Activated naive CD4-positive, alpha-beta T cell treated with anti-CD3 and anti-CD28 coated beads, Interleukin-2, amount 50 U/mL, for 16 hours (primary cell): ENCODE measurements at places on chromosomes 7 and 10.
A peak's percentile ranks its signal among the peaks of the same experiment; 100 is the strongest.

DNA sequence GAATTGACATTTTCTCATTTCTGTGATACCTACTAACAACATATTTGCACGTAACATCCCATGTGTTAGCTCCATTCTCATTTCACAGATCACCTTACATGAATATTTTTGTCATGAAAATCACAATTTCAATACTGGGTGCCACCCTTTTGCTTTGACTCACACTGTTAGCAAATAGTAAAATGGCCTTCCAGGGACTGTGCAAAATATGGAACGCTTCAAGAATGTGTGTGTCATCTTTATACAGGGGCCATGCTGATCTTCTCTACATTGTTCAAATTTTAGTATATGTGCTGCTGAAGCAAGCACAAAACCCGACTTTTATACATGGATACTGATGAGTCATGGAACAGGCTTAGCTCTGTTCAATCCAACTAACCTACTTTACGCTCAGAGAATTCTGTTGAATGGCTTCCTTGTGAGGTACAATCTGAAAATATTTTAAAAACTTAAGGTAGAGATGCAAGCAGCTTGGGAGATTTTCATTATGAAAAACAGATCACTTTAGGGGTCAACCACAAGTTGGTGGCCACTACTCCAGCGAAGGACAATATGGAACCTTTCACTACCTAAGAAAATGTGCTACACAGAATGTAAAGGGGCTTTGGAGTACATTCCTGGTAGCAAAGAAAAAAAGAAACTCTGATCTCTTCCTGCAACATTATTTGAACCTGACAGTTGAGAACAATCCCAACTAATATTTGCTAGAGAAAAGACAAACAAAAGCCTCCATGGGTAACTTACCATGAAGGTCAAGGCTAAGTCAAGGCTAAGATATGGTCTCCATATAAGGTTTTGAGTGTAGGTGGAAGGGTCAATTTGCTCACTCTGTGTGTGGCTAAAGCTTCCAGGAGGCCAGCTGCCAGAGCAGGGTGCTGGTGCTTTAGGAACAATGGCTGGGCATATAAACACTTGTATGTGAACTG, 11.9 kb downstream of the ANKRD26 start:
- no peak for DNase-seq

DNA sequence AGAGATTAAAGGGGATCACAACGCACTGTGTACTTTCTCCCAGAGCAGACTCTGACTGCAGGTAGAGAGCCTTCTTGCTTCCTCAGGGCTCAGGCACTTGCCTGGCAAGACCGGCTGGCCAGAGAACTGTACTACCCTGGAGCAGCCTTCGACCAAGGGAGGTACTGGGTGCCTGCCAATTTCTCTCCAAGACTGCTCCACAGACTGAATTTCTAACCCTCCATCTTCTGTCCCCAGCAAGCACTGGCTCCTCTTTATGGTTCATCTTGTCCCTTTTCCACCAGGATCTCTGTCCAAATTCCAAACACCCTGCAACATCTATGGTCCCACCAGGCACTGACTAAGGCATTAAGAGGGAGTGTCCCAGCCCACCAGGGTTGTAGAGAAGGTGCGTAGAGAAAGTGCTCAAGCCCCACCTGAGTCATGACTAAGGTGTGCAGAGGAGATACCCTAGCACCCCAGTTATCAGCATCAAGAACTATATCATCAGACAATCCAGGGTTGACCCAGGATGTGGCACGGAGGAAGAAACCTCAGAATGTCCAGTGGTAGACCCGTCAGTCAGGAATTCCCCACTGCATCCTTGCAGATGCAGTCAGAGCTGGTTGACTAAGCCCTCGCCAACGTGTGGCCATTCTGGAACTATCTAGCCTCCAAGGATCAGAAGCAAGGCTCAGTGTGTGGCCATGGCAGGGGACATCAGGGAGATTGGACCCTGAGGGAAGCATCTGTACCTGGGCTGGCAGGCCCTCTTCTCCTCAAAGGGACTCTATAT, 60.9 kb upstream of the CAMK2B start:
- no peak for DNase-seq

- DNase-seq: no peak
Observed at GRCh38 chr10:104170610-104171254, 48.8 kb downstream of the SFR1 start.

DNA sequence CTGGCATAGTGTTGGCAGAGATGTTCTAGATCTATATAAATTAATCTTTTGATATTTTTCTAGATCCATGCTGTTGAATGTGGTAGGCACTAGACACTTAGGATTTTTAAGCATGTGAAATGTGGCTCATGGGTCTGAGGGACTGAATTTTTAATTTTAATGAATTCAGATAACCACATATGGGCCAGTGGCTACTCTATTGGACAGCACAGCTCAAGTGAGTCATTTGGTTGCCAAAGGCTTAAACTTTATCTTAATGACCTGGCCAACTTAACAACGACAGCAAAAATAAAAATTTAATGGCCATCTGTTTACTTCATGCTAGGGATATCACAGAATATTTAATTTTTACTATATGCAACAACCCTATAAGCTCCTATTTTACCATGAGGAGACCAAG, 61.4 kb downstream of the CDK14 start:
- DNase-seq: no peak

DNA sequence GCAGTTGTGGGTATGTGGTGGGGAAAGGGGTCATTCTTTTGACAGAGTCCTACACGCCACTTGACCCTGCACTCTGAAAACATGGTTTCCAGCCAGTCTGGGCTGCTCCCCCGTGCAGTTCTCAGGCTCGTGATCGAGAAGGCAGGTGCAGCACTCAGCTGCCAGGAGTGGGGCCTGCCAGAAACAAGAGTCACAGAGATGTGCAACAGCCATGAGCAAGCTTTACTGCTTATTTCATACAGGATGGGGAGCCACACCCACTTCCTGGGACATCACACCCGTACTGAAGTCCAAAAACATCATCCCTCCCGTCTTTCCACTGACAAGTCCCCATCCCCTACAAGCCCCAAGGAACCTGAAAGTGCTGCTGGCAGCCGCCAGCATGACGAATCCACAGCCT, 9.3 kb downstream of the ATG9B start:
- peak; percentile 40 for DNase-seq

- no peak for DNase-seq
Observed at GRCh38 chr7:115359119-115359518, 437.2 kb downstream of the MDFIC start.

GRCh38 chr7:117124591-117125220, 171.4 kb downstream of the ST7 start:
- peak; percentile 37 for DNase-seq

GRCh38 chr7:6306471-6306870, 34.0 kb upstream of the CYTH3 start:
- DNase-seq: no peak

GRCh38 chr7:31853380-31853779, 166.4 kb downstream of the PPP1R17 start:
- DNase-seq: no peak

DNA sequence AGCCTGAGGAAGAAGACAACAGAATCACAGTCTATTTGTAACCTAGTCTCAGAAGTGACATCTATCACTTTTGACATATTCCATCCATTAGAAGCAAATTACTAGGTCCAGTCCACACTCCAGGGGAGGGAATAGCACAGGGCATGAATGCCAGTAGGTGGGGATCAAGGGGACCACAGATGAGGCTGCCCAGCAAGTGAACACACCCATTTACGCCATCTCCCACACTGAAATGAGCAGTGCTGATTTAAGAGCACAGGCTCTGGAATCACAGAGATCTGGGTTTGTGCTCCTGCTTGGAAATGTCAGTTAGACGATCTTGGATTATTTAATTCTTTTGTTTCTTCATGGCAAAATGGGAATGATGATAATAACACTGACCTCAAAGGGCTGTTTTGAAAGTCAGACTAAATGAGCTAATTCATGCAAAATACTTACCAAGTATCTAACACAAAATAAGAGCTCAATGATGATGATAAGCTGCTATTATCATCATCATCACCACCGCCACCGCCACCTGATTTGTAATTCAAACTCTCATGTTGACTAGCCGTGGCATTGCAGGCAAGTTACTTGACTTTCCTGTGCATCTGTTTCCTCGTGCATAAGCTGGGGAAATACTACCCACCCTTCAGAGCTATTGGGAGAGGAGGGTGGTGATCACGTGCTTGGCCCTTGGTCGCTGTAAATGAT, 138.9 kb upstream of the KLF14 start:
- DNase-seq: no peak

- DNase-seq: no peak
Observed at GRCh38 chr10:97673736-97674525, 13.1 kb downstream of the AVPI1 start.

DNA sequence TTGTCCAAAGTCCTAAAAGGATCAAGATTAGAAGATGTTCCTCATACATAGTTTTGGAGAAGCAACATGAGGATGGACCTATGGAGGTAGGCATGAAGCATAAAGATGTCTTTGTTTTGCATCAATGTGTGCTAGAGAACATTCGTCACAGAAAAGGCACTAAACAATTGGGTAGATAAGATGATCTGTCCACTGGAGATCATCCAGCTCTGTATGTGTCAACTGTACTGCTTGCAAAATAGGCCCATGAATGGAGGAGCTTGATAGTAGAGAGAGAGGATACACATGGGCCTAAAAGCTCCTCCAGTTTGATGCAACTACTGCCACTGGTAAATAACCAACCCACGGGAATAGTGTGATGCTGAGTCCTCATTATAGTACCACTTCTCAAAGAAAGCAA, 286.4 kb upstream of the HGF start:
- no peak for DNase-seq

GRCh38 chr7:123682690-123683089, 27.0 kb downstream of the LMOD2 start:
- DNase-seq: no peak

DNA sequence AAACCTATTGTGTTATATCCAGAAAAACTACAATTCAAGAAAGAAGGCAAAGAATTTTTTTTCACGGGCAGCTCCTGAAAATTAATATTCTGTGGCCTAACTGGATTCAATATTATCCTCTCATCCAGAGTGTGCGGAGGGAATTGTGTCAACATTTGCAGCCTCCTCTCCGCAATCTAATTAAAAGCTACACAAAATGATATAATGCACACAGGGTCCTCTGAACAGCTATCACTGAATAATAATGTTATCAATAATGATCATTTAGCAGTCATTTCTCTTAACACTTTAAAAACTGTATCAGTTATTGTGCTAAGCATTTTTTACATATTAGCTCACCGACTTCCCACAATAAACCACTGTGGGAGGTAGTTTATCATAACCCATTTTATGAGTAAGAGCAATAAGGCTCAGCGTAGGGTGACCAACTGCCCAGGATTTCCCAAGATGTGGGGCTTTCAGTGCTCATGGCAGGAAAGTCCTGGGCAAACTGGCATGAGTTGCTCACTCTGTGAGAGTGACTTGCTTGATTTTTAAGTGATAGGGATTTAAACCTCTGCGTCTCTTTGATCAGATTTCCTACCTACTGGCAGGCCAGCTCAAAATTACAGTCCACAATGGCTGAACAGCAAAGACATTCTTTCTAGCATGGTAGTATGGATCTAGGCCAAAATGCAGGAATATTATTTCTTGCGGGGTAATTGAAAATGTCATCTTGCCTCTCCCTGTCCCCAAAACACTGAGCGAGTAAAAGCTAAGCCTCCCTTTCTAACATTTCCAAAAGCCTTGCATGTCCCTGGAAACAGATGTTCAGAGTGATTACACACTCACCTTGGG, 65.7 kb downstream of the AOAH start:
- no peak for DNase-seq

GRCh38 chr10:21403256-21404015, 122.0 kb downstream of the SKIDA1 start:
- no peak for DNase-seq

DNA sequence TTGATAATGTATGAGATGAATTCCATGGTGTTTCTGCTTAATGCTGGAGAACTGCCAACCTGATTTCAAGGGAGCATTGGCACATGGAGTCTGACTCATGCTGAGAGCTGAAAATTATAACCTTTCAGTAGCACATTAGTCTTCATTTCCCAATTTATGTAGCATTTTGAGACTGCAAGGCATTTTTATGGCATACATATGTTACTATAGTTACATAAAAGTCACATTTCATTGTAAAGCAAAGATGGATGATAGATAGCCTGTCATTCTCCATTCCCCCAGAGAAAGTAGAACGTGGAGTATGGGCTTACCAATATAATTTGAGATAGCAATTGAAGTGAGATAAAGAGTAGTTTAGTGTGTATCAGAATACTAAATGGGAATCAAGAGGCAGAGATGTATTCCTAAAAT, 103.1 kb downstream of the SLC16A9 start:
- DNase-seq: no peak

DNA sequence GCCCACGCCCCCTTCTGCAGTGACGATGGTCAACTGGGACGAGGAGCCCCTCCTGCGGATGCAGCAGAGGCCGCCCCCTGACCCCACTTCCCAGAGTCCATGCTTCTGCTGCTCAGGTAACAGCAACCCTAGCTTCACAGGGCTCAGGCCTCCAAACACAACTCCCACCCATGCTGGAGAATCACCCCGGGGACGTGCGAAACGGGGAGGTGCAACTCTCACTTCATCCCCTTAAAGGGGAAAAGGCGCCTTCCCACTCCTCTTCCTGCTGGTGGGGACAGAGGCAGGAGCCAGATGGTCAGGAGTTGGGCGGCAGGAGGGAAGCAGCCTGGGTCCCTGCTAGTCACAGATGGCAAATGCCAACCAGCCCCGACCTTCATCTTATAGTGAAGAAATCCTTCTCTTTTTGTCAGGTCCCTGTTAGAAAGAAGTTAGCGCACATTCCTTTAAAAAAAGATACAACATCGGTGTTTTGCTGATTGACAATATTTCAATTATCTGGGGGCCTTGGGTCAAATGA, 155.4 kb downstream of the DIP2C start:
- DNase-seq: no peak

- no peak for DNase-seq
Observed at GRCh38 chr7:18846765-18847215, 270.6 kb downstream of the TWIST1 start.

GRCh38 chr10:78782441-78782840, 286.3 kb upstream of the ZMIZ1 start:
- no peak for DNase-seq

DNA sequence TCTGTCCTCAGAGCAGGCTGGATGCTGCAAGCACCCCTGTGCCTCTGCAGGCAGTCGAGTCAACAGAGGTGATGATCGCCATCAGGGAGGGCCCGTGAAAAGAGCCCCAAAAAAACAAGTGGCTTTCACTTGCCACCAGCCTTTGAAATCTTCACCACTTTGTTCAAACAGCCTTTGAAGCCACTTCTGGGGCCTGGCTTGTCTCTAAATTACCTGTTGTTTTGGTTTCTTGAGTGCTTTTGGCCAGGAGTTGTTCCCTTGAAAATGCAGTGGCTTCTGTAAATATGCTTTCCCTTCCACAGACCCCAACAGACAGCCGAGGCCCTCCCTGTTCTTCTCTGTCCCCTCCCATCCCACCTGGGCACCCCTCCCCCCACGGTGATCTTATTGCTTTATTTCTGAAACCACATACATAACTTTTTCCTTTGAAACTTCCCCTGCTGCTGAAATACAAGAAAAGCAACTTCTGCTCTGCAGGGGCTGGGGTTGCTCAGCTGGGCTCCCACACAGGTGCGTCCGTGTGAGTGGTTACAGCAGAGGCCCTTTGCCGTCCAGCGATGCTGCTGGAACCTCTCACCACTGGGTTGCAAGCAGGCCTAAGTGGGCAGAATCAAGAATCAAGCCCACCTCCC, 283.8 kb upstream of the SHH start:
- DNase-seq: no peak

GRCh38 chr7:33973231-33974015, 68.1 kb downstream of the BMPER start:
- DNase-seq: no peak
